ENCODE measurements at places on chromosomes 4 and X. TPM values are rescaled to one million over a fixed set of nuclear protein-coding genes. Genes with fewer than 3 reads are reported as not detected.

TMPRSS11B gene
- not detected for total RNA-seq

SULT1E1 gene
- total RNA-seq: 5.4 TPM

TEX13B gene
- not detected for total RNA-seq

TXK gene
- 0.98 TPM for total RNA-seq

TSC22D3 gene
- total RNA-seq: 46.0 TPM

TMEM154 gene
- total RNA-seq: 0.25 TPM
